ENCODE measurements at places on chromosomes 1 and 21.
A peak's percentile ranks its signal among the peaks of the same experiment; 100 is the strongest.

DNA sequence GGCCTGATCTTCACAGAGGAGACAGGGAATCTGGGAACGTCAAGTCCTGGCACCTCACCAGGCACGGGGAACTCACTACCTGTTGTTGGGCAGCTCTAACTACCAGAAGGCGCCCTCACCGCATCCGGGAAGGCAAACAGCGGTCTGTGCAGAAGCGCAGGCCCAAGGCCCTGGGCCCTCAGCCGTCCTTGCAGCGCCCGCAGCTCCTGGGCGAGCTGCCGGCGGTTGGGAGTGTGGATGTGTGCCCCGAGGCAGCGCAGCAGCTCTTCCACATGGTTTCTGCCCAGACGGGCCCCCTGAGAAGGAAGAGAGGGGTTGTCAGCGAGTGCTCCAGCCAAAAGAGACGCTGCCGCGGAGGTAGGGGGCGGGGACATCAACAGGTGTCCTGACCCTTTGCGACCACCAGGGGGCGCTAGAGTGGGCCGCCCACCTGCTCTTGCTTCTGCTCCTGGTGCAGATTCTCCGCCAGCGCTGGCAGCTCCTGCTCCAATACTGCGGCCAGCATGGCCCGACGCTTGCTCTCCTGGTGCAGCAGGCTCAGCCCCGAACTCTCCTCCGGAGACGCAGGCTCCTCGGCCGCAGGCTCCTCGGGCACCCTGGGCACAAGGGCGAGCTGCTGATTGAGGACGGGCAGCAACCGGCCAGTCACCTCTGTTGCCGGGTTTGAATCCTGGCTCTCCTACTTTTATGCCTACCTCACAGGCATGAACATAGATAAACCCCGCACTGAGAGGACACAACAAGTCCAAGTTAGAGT is 9.3 kb downstream of the MAP3K6 start:
- DNase-seq: no peak

- no peak for DNase-seq
These were observed 13.8 kb upstream of the THEM5 start for GRCh38 chr1:151867321-151867720.

- DNase-seq: no peak
These were observed 26.5 kb downstream of the LRRC38 start for GRCh38 chr1:13487143-13487868.

GRCh38 chr1:241638909-241639622 is 1.1 kb downstream of the CHML start:
- no peak for DNase-seq

DNA sequence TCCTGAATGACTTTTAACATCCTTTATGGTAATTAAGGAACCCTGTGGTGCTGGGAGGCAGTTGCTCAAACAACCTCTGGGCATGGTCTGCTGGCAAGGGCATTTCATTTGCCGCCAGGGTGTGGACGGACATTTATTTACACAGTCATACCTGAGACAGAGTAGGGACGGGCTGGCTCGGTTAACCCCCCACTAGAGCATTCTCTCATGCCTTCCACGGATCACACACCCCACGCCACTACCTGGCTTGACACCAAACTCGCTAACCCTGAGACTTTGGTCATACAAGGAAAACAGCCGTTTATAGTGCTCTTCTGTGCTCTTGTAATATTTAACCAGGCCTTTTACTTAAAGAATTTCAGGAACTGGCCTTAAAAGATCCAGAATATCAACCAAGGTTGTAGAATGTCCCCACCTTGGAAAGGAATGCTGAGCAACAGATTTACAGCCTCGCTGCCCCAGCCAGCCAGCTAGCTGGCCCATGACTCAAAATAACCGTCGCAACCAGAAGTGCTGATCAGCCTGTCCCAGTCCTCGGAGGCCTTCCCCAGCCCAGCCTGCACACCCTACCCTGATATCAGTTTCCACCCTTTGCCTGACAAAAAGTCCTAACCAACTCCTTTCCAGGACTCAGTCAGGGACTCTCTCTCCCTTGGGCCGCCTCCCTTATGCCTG is 6.5 kb upstream of the PDXK start:
- peak; percentile 57 for DNase-seq

DNA sequence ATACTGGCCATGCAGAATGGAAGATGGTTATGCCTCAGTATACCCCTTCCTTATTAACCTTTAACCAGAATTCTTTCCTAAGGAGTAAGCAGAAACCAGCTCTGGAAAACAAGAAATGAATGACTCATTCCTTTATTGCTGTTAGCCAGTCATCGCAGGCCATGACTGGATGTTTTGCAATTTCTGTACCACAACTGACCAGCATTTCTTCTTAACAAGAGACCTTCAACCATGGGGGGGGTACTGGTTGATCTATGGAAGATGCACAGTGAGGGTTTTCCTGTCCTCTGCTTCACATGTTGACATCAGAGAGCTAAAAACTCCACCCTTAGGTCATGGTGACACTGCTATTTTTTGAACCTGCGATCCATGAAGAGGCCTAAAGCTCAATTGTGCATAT is 28.0 kb upstream of the RNF2 start:
- peak; percentile 75 for DNase-seq

DNA sequence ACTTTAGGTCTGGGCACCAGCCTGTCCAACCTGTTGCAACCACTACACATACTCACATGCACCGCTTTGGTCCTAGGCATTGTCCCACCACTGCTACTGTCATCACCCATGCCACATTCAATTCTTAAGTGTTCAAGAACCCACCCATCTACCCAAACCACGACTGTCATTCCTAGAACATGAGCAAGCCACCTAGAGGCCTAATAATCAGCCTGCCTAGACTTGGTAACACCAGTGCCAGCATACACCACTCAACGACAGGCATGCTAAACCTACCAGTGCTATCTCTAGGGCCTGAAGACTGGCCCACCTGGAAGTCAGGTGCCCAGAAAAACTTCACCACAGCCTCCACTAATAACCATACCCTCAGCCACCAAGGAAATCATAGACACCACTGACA is 532.8 kb upstream of the DEPDC1 start:
- DNase-seq: no peak

DNA sequence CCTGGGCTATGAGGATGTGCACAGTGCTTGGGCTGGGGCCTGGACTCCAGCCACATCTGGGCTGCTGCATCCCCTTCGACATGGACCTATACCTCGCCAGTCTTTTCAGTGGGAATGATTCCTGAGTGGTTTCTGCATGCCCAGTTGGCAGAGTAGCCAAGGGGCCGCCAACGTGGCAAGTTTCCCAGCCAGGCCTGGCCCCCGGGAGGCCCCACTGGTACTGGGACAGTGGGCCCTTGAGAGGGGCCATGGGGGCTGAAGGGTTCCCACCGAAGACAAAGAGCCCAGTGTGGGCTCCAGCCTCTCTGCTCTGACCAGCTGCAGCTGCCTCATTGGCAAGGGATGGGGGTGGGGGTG is 15.4 kb downstream of the RAP1GAP start:
- no peak for DNase-seq

GRCh38 chr1:38806090-38806489 is 53.5 kb downstream of the RRAGC start:
- no peak for DNase-seq

GRCh38 chr1:226995365-226996332 is 55.6 kb downstream of the COQ8A start:
- DNase-seq: no peak

DNA sequence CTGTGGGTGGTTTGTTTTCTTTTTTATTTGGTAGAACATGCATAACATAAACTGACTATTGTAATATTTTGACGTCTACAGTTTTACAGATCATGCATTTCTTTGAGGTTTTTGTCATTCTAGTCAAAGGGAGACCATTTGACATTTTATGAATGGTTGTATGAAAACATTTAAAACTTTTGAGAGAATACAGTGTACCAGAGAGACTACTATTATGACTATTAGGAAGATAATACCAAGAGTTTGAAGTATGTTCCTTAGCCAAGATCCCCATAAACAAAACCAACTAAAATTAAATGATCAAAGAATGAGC is 37.3 kb upstream of the RHOU start:
- DNase-seq: no peak

DNA sequence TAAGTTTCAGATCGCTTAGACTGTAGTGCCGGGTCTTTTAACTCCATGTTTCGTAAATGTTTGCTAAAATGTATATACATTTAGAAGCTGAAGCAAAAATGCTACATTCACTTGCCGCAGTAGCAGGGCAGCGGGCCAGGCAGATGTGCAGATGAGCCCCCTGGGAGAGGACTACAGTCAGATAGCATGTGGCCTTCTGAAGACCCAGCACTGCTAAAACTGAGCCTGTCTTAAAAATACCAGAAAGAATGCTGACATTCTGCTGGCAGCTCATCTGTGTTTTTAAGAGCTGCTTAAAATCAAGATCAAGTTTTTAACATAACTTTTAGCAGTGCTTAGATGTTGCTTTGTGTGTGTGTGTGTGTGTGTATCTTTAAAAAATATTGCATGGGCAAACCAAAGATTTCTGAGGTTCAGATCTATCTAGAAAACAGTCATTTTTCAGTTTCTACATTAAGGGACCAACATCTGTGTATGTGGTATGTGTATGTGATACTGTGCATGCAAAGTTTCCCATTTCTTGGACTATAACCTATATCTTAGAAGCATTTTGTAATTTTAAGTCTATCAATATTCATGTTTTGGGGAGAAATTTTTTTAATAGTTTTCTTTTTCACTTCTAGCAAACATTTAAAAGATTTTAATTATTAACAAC is 31.7 kb downstream of the CHRM3 start:
- DNase-seq: no peak

GRCh38 chr1:161080441-161081405 is 8.6 kb downstream of the NECTIN4 start:
- no peak for DNase-seq

- peak; percentile 19 for DNase-seq
These were observed at the start of gene GPR161 for GRCh38 chr1:168136709-168137514. Gene GPR161 (minus strand): TSS chr1:168136930. CDS start chr1:168104850, 32,080 bp downstream.

DNA sequence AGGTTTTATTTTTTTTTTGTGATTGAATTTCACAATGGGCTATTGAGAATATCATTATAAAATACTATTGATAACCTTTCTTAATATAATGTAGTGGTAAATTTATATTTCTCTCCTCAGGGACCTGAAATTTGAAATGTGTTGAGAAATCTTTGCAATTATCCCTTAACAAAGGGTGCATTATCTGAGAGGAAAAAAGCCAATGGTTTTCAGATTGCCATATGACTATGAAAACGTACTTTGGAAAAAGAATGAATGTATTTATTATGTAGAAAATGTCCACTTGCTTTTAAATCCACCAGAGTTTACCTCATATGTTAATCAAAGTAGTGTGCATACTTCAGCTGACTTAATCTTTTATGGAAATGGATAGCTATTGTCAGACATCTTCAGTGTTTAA is 441.1 kb downstream of the AMY1C start:
- DNase-seq: no peak

GRCh38 chr1:105793536-105794146 is 1262.8 kb upstream of the PRMT6 start:
- peak; percentile 30 for DNase-seq

- DNase-seq: no peak
These were observed 9.0 kb upstream of the ARID1A start for GRCh38 chr1:26686795-26687194.

DNA sequence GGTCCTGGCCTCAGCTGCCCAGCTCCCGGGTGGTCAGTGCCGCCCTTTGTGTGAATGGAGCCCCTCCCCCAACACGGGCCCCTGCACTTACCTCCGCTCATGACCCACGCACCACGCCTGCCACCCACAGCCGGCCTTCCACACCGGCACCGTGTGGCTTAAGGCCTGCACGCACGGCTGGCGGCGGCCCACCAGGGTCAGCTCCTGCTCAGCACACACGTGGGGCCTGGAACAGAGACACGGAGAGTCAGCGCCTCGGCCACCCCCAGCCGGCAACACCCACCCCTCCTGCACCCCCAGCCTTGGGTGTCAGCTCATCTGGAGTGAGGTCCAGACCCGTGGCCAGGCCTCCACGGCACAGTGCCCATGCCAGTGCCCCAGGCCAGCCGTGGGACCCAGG is 8.9 kb downstream of the MEGF6 start:
- no peak for DNase-seq

- DNase-seq: no peak
These were observed 122.3 kb downstream of the GALNT2 start for GRCh38 chr1:230189341-230189740.

Measured in H4 (cell line).